ENCODE measurements at places on chromosomes 2 and 18. TPM values are rescaled to one million over a fixed set of nuclear protein-coding genes. Genes with fewer than 3 reads are reported as not detected.

The L3MBTL4 gene
- 0.09 TPM for polyA plus RNA-seq

The DUSP11 gene
- 16.5 TPM for polyA plus RNA-seq

The PLB1 gene
- polyA plus RNA-seq = 0.74 TPM

The UGT1A3 gene
- polyA plus RNA-seq = not detected

The B3GNT7 gene
- 0.03 TPM for polyA plus RNA-seq

The SRBD1 gene
- 3.0 TPM for polyA plus RNA-seq

DNA sequence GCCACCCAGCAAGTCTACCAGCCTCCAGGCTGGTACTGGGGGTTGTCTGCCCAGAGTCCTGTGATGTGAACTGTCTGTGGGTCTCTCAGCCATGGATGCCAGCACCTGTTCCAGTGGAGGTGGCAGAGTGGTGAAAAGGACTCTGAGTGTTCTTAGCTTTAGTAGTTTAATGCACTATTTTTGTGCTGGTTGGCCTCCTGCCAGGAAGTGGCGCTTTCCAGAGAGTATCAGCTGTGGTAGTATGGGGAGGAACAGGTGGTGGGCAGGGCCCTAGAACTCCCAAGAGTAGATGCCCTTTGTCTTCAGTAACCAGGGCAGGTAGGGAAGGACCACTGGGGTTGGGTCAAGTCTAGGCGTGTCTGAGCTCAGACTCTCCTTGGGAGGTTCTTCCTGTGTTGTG lies 356.7 kb downstream of the STK39 start:
- H3K36me3 ChIP-seq = no peaks in the 10 kb centered on the region
- no peaks in the 10 kb centered on the region for H3K27me3 ChIP-seq
- no peak overlapping the region for H3K4me3 ChIP-seq
- H3K4me1 ChIP-seq = no peaks in the 10 kb centered on the region

- no peaks in the 10 kb centered on the region for H3K27me3 ChIP-seq
- H3K4me3 ChIP-seq = no peak overlapping the region
- DNase-seq = no peak
Observed at GRCh38 chr2:46074501-46074900, 222.7 kb upstream of the EPAS1 start.

DNA sequence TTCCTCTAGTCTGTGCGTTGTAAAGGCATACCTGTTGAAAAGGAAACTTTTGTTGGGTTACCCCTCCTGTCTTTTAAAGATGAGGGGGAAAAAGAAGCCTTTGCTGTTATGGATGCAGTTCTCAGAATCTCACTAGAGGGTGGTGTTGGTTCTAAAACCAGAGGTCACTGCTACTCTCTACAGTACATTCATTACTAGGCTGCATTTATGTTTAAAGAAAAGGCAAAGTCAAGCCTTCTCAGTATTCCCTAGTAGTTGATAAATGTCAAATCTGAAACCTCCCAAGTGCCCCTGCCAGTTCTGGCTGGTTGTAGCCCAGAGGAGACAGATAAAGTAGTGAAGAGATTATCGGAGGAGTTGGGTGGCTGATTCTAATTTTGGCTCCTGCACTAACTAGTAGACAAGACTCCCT lies 1.4 kb upstream of the PLCL1 start:
- DNase-seq = no peak
- H3K4me1 ChIP-seq = peaks cover 36% of the 10 kb centered on the region
- H3K27me3 ChIP-seq = no peaks in the 10 kb centered on the region
- no peaks in the 10 kb centered on the region for H3K36me3 ChIP-seq
- H3K27ac ChIP-seq = peak overlapping the region; percentile 82

GRCh38 chr2:31097962-31098613 lies 40.2 kb downstream of the GALNT14 start:
- H3K36me3 ChIP-seq = no peaks in the 10 kb centered on the region
- H3K27ac ChIP-seq = no peak overlapping the region
- H3K27me3 ChIP-seq = peaks cover 2% of the 10 kb centered on the region

GRCh38 chr2:11777066-11777782 lies 30.8 kb downstream of the LPIN1 start:
- no peak overlapping the region for H3K4me3 ChIP-seq
- peak; percentile 75 for DNase-seq
- H3K27ac ChIP-seq = peak overlapping the region; percentile 65
- H3K27me3 ChIP-seq = no peaks in the 10 kb centered on the region
- peaks cover 50% of the 10 kb centered on the region for H3K4me1 ChIP-seq

GRCh38 chr2:118010473-118010872 lies 3.4 kb downstream of the CCDC93 start:
- no peak overlapping the region for H3K27ac ChIP-seq
- H3K36me3 ChIP-seq = peaks cover 11% of the 10 kb centered on the region
- DNase-seq = no peak
- no peaks in the 10 kb centered on the region for H3K27me3 ChIP-seq
- H3K4me3 ChIP-seq = no peak overlapping the region
- H3K4me1 ChIP-seq = peaks cover 17% of the 10 kb centered on the region

- no peaks in the 10 kb centered on the region for H3K36me3 ChIP-seq
- H3K4me3 ChIP-seq = no peak overlapping the region
- no peak overlapping the region for H3K27ac ChIP-seq
Observed at GRCh38 chr2:42904576-42904876, 112.1 kb upstream of the HAAO start.

GRCh38 chr18:46452820-46453219 lies 204.2 kb downstream of the LOXHD1 start:
- H3K27ac ChIP-seq = no peak overlapping the region
- H3K4me3 ChIP-seq = no peak overlapping the region
- H3K27me3 ChIP-seq = no peaks in the 10 kb centered on the region

GRCh38 chr2:102072741-102073140 lies 69.8 kb upstream of the IL1R1 start:
- H3K27ac ChIP-seq = no peak overlapping the region
- H3K4me1 ChIP-seq = peaks cover 21% of the 10 kb centered on the region
- no peak for DNase-seq

GRCh38 chr2:110099471-110100225 lies 16.0 kb downstream of the MALL start:
- no peaks in the 10 kb centered on the region for H3K27me3 ChIP-seq
- DNase-seq = no peak
- H3K4me1 ChIP-seq = peaks cover 7% of the 10 kb centered on the region
- no peaks in the 10 kb centered on the region for H3K36me3 ChIP-seq

- no peaks in the 10 kb centered on the region for H3K4me1 ChIP-seq
- DNase-seq = no peak
- H3K4me3 ChIP-seq = no peak overlapping the region
- H3K27me3 ChIP-seq = no peaks in the 10 kb centered on the region
- H3K27ac ChIP-seq = no peak overlapping the region
Observed at GRCh38 chr2:213227458-213227857, 56.8 kb upstream of the SPAG16 start.

- H3K27ac ChIP-seq = peak overlapping the region; percentile 76
- peak overlapping the region; percentile 90 for H3K4me3 ChIP-seq
- peaks cover 11% of the 10 kb centered on the region for H3K4me1 ChIP-seq
- DNase-seq = no peak
- H3K27me3 ChIP-seq = no peaks in the 10 kb centered on the region
- no peaks in the 10 kb centered on the region for H3K36me3 ChIP-seq
Observed at GRCh38 chr18:36829362-36830157, 633 bp downstream of the KIAA1328 start.

Measured in psoas muscle (tissue), 8 donors.